ENCODE measurements at places on chromosomes 2 and 18. TPM values are rescaled to one million over a fixed set of nuclear protein-coding genes. Genes with fewer than 3 reads are reported as not detected.

ABCB11 gene
- total RNA-seq = 74.3 TPM

PAX3 gene
- not detected for total RNA-seq

DCTN1 gene
- 40.9 TPM for total RNA-seq

HSBP1L1 gene
- 12.2 TPM for total RNA-seq

ERICH2 gene
- 0.42 TPM for total RNA-seq

CCDC150 gene
- 5.7 TPM for total RNA-seq

FAHD2B gene
- total RNA-seq = 4.1 TPM

TTLL4 gene
- 6.9 TPM for total RNA-seq

PLEK gene
- total RNA-seq = 5.3 TPM

ACMSD gene
- 11.9 TPM for total RNA-seq

PCARE gene
- total RNA-seq = not detected

RALB gene
- 19.7 TPM for total RNA-seq

ADCYAP1 gene
- 0.08 TPM for total RNA-seq

C18orf54 gene
- 4.9 TPM for total RNA-seq

MC5R gene
- not detected for total RNA-seq

THSD7B gene
- 0.75 TPM for total RNA-seq

VSNL1 gene
- 32.9 TPM for total RNA-seq

C1GALT1C1L gene
- total RNA-seq = 0.17 TPM

RTP5 gene
- not detected for total RNA-seq

IL37 gene
- total RNA-seq = not detected

ANKRD53 gene
- total RNA-seq = 0.50 TPM

AAK1 gene
- total RNA-seq = 13.7 TPM

ARMC9 gene
- total RNA-seq = 2.2 TPM

QPCT gene
- total RNA-seq = 3.0 TPM

CENPA gene
- total RNA-seq = not detected

UGT1A10 gene
- not detected for total RNA-seq

COLEC11 gene
- total RNA-seq = 62.7 TPM

MC4R gene
- total RNA-seq = not detected

C18orf63 gene
- total RNA-seq = not detected

GPBAR1 gene
- 0.42 TPM for total RNA-seq

SLC66A2 gene
- total RNA-seq = 86.4 TPM

RESP18 gene
- not detected for total RNA-seq

SULT6B1 gene
- total RNA-seq = not detected

EVX2 gene
- total RNA-seq = not detected

SPR gene
- total RNA-seq = 13.6 TPM

UPP2 gene
- 0.51 TPM for total RNA-seq
